ENCODE measurements at places on chromosomes 12 and 14.

- DNase-seq = no peak
Observed at GRCh38 chr12:15863984-15864383, 18.2 kb upstream of the STRAP start.

DNA sequence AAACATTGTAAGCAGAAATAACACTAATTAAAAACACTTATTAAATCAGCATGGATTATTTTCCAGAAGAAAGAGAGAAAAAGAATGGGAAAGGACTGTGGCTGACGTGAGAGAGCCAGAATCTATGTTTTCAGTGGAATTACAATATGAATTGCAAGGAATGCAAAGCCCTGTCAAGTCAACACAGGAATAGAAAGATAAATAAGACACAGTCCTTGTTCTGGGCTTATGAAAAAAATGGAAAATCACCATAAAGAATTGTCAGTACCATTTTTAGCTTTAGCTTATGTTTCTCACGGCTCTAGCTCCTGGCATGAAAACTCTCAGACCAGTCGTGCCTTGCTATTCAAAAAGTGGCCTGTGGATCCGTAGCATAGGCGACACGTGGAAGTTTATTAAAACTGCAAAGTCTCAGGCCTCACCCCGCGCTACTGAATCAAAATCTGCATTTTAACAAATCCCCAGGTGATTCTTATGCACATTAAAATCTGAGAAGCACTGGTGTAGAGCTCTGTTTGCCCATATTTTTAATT is 549.1 kb downstream of the RPS29 start:
- DNase-seq = no peak

DNA sequence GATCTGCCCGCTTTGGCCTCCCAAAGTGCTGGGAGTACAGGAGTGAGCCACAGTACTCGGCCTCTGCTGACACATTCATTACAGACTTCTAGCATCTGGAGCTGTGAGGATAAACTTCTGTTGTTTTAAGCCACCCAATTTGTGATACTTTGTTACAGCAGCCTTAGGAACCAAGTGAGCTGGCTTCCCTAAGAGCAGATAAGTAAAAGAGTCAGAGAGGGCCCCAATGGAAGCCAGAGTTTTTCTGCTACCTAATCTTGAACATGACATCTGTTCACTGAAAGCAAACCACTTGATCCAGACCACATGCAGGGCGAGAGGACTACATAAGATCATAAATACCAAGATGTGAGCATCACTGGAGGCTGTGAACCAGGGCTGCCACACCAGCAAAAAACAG is 3.7 kb upstream of the MAPKAPK5 start:
- DNase-seq = no peak

- DNase-seq = no peak
Observed at GRCh38 chr12:52682381-52682660, 2.1 kb upstream of the KRT1 start.

GRCh38 chr14:65101631-65102440 is 481 bp downstream of the MAX start:
- DNase-seq = no peak
